Hippocampal formation (tissue), 2 donors: ENCODE measurements at places on chromosomes 2 and 18.

GRCh38 chr2:236261452-236261851, 2.8 kb downstream of the ASB18 start:
- no peak for DNase-seq

GRCh38 chr18:34661464-34662087, 48.5 kb upstream of the DTNA start:
- no peak for DNase-seq

DNA sequence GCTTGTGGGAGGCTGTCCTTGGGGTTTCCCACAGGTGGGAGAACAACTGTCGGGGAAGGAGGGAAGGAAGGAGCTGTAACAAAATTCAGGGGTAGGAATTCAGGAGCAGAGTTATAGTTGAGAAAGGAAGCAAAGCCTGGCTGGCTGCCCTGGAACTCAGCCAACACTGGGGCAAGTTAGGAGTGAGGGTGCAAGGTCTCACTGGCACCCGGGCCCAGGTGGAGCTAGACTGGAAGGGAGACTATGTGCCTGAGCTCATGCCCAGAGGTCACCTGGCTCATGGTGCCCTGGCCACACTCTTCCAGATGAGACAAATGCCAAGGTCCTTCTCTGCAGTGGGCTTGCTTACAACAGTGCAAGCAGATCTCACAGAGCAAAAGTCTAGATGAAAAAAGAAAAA, 75.6 kb upstream of the ARHGAP28 start:
- DNase-seq = no peak

GRCh38 chr2:46781468-46782189, 134.0 kb downstream of the MCFD2 start:
- no peak for DNase-seq

DNA sequence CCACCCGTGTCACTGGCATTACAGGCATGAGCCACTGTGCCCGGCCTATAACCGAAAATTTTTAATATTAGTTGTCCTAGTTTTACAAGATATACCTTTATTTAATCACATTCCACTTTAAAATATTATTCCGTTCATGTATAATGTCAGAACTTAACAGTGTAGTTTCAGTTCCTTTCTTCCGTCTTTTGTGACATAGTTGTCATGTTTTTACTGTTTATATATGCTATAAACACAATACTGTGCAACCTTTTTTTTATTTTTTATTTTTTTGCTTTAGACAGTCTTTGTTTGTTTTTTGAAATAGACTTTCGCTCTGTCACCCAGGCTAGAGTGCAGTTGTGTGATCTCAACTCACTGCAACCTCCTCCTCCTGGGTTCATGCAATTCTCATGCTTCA, 129.5 kb upstream of the TTC27 start:
- DNase-seq = no peak
